ENCODE measurements at places on chromosomes 7 and 10.

GRCh38 chr10:25465582-25466372, 291.0 kb downstream of the GPR158 start:
- no peak for DNase-seq

DNA sequence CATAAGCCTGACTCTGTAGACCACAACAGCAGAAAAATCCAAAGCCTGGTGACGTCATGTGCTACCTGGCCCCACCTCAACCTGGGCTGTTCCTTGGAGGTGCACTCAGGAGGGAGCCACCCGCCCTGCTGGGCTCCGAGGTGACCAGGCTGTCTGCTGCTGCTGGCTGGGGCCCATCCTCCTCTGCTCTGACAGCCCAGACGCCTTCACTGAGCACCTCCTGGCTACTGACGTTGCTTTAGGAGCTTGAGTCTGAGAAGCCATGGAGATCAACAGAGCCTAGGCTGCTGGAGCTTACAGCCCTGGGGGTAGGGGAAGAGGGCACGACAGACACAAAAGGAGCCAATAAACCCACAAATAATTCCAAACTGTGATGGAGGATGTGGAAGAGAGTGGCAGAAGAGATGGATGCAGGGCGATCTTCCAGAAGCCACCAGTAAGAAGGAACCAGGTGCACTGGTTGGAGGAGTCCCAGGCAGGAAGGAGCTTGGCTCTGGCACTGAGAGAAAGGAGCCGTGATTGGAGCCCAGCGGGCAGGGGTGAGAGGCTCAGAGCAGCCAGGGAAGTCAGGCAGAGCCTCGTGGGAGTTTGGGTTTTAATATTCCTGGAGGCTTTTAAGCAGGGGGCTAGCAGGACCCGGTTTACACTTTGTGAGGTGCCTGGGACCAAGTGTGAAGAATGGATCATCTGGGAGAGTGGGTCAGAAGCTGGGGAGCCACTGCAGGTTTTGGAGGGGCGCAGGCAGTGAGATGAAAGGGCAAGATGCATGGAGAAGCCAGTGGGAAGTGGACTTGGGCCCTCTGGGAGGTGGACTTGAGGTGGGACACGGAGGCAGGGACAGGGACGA, 1.7 kb upstream of the PTPRE start:
- no peak for DNase-seq

DNA sequence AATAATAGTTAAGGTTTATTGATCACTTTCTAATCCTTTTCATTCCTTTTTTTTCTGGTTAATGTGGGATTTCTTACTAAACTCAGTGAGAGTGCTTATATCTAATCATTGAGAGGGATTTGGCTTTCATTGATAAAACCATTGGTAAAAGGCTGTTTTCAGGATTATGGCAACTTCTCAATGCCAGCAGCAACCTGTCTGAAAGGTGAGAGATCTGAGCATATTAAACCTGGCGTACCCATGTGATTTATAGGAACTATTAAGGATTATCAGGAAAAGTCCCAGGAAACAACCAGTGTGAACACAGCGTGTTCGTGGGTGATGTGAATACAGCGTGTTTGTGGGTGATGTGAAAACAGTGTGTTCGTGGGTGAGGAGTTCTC, 65.9 kb downstream of the PDIA4 start:
- no peak for DNase-seq

GRCh38 chr7:131564640-131565039, 8.2 kb upstream of the PODXL start:
- no peak for DNase-seq

DNA sequence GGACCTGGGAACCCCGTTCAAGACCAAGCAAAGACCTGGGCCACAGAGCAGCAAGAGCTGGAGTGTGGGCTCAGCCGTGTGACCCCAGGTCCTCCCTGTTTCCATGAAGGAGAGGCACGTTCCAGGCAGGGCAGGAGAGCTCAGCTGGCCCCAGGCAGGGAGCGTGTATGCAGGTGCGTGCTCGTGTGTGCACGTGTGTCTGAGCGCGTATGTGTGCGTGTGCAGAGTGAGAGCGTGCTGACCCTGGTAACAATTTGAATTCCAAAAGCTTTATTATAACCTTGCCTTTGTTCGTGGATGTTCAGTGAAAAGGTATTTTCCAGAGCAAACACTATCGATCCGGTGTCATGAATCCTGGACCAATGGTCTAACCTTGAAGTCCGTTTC, 54.6 kb downstream of the FOXL3 start:
- no peak for DNase-seq

DNA sequence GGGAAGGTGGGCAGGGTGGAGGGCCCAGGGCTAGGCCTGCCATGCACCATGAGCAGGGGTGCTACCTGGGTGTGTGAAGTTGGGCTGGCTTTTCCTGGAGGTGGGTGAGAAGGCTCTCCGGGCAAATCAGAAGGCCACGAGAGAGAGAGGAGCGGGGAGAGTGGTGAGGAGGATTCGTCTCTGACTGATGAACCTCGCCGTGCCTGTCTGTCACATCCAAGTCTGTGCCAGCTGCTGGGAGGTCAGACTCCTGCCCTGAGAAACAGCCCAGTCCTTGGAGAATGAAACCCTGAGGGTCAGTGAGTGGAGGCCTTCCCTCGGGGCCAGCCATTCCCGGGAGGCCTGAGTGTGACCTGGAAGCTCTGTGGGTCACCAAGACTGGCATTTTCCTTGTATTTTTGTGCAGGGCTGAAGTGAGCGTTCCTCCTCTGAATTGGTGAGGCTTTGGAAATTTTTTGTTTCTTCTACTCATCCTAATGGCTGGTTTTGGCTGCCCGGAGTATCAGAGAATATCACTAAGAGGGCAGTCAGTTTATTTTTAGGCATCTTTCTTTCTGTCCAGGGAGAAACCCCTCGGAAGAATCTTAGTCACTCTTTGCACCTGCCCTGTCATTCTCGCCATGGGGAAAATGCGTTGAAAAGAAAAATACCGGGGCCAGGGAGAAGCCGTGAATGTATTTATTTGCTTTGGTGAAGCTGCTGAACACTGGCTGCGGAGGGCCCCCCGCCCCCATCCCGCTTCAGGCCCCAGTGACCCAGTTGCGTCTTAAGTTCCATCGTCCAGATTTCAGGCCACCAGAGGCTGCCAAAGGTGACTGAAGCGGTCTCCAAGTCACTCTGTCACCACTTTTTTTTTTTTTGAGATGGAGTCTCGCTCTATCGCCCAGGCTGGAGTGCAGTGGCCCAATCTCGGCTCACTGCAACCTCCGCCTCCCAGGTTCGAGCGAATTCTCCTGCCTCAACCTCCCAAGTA, 6.5 kb upstream of the AP5Z1 start:
- no peak for DNase-seq

GRCh38 chr10:6400331-6400730, 179.7 kb downstream of the PRKCQ start:
- DNase-seq = no peak

DNA sequence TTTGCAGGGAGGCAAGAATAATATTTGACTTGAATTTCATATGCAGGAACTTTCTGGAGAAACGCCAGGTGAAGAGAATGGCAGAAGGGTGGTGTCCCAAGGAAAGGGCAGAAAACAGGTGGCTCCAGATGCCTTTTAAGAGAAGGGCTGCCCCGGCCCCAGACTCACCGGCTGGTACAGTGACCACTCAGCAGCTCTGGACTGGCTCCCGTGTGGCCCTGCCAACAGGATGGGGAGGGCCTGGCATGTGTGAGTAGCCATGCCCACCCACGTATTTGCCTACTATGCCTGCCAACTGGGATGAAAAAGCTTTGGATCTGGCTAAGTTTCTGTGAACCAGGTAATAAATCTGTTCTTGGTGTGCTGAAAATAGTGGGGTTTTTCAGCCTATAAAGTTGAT, 159.5 kb downstream of the PRKAG2 start:
- no peak for DNase-seq

- no peak for DNase-seq
Observed at GRCh38 chr10:18620856-18621255, 30.5 kb downstream of the NSUN6 start.

GRCh38 chr10:1559311-1559710, 178.0 kb downstream of the ADARB2 start:
- DNase-seq = no peak

- DNase-seq = no peak
Observed at GRCh38 chr10:96013956-96014355, 29.4 kb upstream of the CCNJ start.

DNA sequence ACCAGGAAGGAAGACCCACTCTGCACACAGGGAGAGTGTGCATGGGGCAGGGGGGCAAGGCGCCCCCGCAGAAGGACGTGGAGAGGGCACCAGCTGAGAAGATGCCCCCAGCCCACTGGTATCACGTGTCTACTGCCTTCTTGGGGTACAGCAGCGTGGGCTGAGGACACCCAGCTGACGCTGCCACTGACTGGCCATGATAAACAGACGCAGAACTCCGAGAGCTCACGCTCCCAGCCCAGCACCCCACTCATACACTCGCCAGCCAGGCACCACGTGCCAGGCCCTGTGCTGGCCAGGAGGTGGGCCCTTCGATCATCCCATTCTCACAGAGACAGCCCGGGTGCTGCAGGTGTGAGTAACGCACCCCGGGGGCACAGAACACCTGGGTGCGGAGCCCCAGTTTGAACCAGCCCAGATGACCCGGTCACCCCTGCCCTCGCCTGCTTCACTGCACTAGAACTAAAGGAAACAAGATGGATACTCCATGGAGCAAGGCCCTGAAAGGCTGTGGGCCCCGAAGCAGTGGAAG, 199.8 kb downstream of the MAD1L1 start:
- no peak for DNase-seq

Data from activated CD4-positive, alpha-beta T cell treated with anti-CD3 and anti-CD28 coated beads, Interleukin-2, amount 50 U/mL, for 48 hours (primary cell).